ENCODE measurements at places on chromosomes 16 and 17. TPM values are rescaled to one million over a fixed set of nuclear protein-coding genes. Genes with fewer than 3 reads are reported as not detected.

DNA sequence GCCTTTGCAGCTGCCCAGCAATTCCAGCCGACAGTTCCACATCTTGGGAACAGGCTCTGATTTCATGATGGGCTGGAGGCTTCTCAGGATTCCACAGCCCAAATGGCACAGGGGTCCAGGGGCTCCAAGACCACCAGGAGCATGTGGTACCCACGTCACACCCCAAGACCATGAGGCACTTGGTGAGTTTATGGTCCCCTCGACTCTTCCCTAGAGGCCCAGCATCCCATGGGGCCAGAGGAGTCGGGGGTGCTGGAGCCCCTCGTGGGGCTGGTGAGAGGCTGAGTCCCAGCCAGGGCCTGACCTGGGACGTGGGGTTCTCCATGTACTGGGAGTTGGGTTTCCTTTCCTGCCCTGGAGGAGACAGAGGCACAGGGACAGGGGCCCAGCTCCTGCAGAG lies 10.1 kb upstream of the KRTAP17-1 start:
- no peak for DNase-seq

DNA sequence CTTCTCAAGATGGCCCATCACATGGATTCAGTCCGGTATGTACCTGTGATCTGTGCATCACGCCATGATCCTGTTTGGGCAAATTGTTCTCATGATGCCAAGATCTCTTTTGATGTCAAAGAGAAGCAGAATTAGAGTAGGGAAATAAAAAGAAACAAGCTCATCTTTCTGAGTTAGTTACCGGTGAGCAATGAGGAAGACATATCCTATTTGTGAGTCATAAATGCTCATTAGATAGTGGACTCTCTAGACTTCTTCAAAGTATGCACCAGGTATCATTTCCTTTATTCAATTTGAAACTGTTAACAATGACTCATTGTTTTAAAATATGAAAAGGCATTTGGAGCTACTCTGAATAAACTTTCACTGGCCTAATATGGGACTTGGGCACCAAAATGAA lies 8.0 kb upstream of the KRTAP4-12 start:
- no peak for DNase-seq

Gene MPV17L
- total RNA-seq: 5.8 TPM

- DNase-seq: no peak
Measured at GRCh38 chr16:55655381-55655896, 349 bp upstream of the SLC6A2 start.

Gene C16orf92
- not detected for total RNA-seq

DNA sequence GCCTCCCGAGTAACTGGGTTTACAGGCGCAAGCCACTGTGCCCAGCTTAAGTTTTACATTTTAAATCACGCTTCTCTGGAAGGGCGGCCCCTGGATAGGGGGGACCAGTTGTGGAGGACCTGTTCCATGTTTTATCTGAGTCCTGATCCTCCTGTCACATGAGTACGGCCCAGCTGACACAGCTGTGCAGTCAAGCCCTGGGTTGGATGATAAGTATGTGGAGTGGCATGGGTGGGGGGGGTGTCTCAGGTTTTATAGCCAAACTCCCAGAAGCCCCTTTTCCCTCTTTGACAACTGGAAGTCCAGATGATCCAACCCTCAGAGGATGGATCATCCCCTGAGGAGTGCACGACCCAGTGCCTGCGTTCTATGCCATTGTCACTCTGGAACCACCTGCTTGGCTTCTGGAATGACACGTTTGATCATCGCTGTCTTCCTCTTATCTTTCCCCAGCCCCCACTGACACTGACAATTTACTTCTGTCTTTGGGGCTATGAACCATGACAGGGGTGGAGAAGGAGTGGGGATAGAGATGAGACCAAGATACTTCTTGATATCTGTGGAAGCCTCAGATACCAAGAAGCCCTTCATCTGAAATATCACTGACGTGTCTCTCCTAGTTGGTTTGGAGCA lies 191.2 kb downstream of the MSI2 start:
- DNase-seq: no peak

DNA sequence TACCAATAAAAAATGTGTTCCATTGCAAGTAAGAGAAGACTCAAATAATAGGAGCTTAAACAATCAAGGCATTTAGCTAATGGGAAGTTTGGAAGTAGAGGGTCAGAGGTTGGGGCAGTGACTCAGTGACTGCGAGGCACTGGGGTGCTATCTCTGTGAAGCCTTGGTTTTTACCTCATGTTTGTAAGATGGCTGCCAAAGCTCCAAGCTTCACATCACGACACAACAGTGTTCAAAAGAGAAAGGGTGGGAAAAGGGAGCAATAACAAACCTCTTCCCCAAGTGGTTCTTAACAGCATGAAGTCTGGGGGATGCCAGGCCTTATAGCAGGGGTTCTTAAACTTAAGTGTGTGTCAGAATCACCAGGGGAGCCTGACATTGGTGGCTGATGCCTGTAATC lies 26.6 kb upstream of the GPRC5B start:
- no peak for DNase-seq

Gene TMIGD1
- not detected for total RNA-seq

Gene DLX3
- not detected for total RNA-seq

- DNase-seq: no peak
Measured at GRCh38 chr17:57937492-57937891, 17.7 kb downstream of the CUEDC1 start.

DNA sequence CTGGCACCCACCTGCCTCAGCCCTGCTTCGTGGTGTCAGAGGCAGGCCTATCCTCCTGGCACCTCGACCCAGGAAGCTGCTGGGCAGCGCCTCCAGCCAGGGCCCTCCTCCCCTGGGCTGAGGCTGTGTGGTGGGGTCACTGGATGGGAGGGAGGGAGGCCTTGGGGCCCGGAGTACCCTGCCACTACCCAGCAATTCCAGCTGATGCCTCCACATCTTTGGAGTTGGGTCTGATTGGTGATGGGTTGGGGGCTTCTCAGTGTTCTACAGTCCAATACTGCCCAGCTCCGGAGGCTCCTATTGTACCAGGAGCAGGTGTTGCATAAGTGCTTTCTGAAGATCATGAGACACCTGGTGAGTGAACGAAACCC lies 48.0 kb downstream of the USP22 start:
- DNase-seq: no peak

GRCh38 chr16:19850131-19850817 lies 34.4 kb downstream of the GPRC5B start:
- no peak for DNase-seq

GRCh38 chr17:76547183-76547641 lies 7.4 kb downstream of the PRCD start:
- DNase-seq: peak; percentile 80

- no peak for DNase-seq
Measured at GRCh38 chr16:1151424-1152122, 1.3 kb upstream of the CACNA1H start.

Gene AIPL1
- total RNA-seq: 0.28 TPM

GRCh38 chr16:78930561-78930960 lies 670.0 kb downstream of the MAF start:
- no peak for DNase-seq

DNA sequence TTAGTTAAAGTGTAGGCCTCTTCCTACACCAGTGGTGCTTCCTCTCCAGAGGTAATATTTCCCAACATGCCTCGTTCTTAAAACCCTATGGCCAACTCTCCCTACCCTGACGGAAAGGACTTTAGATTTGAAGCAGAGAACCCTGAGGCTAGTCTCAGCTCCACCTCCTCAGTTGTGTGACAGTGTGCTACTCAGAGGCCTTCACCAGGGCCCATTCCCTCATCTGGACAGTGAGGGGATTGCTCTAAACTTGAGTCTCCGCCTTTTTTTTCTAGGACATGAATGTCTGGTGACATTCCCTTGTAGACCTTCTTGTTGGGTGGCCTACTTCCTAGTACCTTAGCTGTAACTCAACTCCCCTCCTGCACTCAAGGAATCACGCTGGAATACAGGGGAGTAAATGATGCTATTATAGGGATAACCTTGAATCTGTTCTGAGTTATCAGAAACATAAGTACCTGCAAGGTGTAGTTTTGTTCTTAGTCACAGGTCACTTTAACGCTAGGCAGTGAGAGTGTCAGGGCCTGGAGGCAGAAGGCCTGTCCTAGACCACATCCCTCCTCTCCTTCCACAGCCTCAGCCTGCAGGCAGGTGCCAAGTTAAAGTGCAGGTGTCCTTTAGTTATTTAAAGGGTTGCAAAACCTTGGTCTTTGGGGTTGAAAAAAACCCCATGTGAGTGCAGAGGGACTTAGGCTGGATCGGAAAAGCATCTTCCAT lies 26.9 kb downstream of the LDHD start:
- no peak for DNase-seq

- no peak for DNase-seq
Measured at GRCh38 chr17:43418441-43419374, 19.9 kb downstream of the ARL4D start.

DNA sequence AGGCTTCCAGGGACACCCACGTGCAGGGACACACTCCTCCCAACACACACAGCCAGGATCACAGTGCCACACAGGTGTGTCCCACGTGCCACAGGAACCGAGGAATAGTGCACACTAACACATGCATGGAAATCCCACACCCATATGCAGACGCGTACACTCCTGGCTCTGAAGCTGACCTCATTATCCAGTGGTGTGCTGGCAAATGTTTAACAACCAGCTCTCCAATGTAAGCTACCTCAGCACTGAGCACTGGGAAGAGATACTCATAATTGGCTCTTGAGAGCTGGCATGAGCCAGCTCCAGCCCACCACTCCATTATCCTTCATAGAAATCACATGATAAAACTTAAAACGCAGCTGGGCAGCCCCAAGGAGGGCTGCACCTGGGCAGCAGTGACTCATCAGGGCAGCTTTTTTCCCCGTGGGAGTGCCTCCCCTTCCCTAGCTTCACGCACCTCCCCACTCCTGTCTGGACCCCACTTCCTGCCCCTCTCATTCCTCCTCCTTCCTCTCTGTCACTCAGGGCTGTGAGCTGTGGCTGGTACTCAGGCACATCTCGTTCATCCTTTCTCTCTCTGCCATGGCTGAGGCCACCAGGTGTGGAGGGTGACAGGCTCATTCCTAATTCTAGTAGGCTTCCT lies 14.9 kb upstream of the TBX21 start:
- no peak for DNase-seq

Gene BRIP1
- 2.1 TPM for total RNA-seq

DNA sequence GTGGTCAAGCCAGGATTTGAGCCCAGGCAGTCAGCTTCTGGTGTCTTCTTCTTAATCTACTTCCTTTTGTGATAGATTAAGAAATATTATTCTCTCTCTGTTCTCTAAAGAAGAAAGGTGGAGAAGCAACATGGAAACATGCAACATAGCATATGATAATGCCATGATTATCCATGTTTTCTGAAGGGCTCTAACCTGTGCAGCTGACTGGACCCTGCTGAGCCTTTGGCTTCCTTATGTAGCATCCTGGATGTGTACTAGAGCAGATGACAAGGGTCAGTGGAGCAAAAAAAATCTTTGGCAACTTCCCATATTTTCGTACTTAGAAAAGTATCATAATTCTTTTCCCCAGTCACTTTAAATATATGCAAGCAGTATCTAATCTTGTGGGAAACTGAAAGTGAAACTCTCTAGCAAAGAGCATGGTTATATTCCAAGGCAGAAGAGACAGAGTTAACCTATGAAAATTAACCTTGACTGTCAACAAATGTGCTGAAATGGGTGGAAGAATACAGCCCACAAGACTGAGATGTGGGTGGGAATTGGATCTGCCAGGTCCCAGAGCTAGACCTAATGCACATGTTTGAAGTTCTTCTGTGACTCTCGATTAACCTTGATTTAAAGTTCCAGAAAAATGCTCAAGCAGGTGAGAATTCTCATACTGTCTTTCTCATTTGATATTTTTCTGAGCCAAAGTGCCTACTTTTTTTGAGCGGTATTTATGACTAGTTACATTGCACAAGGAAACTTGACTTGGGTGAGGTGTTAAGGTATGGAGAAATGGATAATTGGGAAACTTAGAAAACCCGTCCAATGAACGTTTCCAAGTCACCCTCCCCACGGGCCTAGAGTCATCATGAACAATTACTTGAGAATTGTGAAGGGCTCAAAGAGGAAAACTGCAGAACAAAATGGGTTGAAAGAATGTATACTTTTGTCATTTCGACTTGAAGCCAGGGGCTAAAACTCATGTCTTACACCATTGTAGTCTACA lies 248.6 kb downstream of the FTO start:
- DNase-seq: no peak

DNA sequence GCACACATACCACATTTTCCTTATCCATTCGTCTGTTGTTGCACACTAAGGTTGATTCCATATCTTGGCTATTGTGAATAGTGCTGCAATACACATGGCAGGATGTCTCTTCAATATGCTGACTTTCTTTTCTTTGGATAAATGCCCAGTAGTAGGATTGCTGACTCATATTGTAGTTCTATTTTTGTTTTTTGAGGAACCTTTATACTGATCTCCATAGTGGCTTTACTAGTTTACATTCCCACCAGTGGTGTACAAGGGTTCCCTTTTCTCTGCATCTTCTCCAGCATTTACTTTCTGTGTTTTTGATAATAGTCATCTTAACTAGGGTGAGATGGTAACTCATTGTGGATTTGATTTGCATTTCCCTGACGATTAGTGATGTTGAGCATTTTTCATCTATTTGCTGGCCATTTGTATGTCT lies 118.1 kb downstream of the STXBP4 start:
- DNase-seq: no peak

Gene NPIPB12
- total RNA-seq: 142 TPM

Gene TSPAN10
- total RNA-seq: 1.1 TPM

- DNase-seq: no peak
Measured at GRCh38 chr17:21285164-21286065, 904 bp downstream of the MAP2K3 start.

Gene ZNF469
- total RNA-seq: 4.3 TPM

Gene KCNJ12
- 3.0 TPM for total RNA-seq

DNA sequence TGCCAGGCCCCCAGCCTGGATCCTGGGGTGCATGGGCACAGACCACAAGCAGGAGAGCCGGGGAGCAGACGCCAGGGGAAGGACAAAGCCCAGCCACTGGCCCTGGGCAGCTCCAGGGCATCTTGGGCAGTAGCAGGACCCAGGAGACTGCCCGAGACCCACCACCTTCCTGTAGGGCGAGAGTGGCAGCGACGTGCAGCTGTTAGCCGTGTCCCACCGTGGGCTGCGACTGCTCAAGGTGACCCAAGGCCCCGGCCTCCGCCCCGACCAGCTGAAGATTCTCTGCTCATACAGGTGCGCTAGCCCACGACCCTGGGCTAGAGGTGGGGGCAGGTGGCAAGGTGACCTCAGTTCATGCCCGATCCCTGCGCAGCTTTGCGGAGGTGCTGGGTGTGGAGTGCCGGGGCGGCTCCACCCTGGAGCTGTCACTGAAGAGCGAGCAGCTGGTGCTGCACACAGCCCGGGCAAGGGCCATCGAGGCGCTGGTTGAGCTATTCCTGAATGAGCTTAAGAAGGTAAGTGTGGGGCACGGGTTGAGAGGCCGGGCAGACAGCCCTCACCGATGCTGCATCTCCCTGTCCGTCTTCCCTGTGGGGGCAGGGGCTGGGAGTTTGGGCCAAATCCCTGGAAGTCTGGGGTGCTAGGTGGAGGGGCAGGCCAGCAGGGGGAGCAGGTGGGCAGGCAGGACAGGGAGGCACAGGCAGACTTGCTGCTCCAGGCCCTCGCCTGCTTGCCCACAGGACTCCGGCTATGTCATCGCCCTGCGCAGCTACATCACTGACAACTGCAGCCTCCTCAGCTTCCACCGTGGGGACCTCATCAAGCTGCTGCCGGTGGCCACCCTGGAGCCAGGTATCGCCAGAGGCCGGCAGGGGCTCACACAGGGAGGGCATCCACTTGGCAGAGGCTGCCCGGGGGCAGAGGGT lies 13.5 kb upstream of the SMIM5 start:
- no peak for DNase-seq

Gene PHKG2
- total RNA-seq: 35.6 TPM

Gene NPW
- not detected for total RNA-seq

Data from spleen (tissue), 13 donors.